ENCODE measurements at places on chromosomes 6 and 20.

- DNase-seq, result peak; percentile 76
These were observed 1.0 kb upstream of the PCIF1 start for GRCh38 chr20:45933266-45934045.

- no peak for DNase-seq
These were observed 8.5 kb downstream of the CNPY3 start for GRCh38 chr6:42937548-42938427.

DNA sequence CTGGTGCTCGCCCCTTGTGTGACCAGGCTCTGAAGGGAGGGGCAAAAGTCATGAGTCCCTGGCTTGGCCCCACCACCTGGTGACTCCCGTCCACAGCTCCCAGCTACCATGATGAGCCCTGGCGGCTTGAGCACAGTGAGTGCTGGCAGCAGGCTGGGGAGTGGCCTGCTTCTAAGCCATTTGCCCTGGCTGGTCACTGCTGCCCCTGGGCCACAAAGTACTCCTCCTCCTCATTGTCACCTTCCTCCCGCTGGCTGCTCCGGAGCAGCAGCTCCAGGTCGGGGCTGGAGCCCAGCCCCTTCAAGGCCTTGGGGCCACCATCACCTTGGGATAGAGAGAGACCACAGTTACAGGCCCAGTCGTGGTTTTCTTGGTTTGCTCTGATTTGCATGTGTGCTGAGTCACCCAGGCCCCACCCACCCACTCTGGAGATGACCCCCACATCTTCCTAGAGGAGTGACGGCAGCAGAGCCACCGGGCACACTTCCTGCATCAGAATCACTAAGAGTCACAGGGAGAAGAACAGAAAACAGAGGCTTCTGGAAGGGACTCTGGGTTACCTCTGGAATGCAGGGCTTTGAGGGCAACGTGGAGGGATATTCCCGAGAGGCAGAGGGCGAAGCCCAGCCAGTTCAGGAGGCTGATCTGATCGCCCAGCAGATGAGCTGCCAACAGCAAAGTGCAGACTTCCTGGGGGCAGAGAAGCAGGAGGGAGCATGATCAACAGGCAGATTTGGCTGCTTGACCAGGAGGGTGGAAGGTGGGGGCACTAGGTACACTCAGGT lies 42.1 kb upstream of the CDH22 start:
- DNase-seq, result peak; percentile 92

- no peak for DNase-seq
These were observed 549 bp upstream of the CSE1L start for GRCh38 chr20:49045440-49046086.

GRCh38 chr6:35492258-35492973 lies 4.5 kb downstream of the TEAD3 start:
- DNase-seq, result no peak

DNA sequence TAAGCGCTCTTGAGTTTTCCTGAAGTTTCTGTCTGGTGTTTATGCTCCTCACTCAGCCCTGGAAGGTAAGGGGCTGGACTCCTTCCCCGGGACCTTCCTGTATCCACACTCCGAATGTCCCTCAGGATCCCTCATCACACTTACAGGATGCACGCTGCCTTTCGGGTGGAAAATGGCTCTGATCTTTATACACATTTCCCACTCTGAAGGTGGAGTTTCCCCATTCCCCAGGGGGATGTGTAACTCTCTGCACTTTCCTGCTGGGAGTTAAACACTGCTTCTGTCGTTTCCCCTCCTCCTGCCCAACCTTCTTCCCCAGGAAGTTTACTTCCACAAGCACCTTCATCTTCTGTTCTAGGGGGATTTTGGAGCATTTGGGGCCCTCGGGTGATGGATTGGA lies 17.1 kb upstream of the IGF2R start:
- DNase-seq, result no peak

GRCh38 chr6:34543421-34543820 lies 12.7 kb downstream of the SPDEF start:
- peak; percentile 50 for DNase-seq

DNA sequence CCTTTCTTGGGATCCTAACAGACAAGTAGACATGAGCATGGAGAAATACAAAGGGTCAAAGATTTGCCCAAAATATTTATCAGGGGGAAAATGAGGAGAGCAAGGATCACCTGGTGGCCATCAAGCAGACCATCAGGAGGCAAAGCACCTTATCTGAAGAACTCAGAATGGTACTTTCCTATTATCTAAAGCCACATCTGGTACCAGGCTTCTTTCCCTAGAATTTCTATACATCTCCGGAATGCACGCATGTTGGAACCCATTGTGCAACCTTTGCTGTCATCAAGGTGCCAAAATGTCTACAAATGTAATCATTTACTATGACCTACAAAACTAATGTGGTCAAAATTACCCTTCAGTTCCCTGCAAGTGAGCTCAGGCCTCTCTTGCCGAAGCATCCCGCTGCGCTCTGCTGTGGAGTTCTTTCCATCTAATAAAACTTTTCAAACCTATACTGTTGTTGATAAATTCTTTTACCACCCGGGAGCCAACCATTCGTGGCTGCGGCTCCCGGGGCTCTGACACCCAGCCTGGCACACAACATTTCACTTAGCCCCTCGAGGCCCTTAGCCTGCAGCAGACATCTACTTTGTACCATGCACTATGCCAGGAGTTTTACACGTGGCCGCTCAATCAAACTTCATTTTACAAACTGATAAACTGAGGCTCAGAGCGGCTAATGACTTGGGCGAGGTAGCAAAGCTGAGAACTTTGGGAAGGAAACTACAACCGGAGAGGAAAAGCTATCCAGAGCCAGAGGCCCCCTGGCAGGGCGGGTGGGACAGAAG lies 3.8 kb upstream of the CPXM1 start:
- DNase-seq, result no peak

- DNase-seq, result no peak
These were observed 2.2 kb upstream of the E2F3 start for GRCh38 chr6:20399518-20399917.

- no peak for DNase-seq
These were observed 67.2 kb upstream of the TRAF3IP2 start for GRCh38 chr6:111672761-111673450.

DNA sequence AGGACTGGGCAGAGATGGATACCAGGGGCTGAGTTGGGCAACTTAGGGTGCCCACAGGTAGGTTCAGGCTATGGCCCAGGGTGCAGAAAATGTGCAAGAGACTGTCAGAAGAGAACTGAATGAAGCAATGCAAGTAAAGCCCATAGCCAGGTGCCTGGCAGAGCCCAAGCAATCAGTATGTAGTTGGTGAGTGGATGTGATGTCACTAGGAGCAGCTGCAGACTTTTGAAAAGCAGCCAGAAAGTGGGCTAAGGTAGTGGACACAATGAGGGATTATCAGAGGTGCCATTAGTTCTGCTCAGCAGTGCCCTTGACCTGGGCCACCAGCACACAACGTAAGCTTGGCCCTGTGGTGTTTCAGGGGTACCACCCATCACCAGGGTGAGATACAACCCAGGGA lies 135.3 kb downstream of the SOBP start:
- DNase-seq, result no peak

GRCh38 chr6:8218861-8219260 lies 116.5 kb upstream of the EEF1E1 start:
- no peak for DNase-seq

- DNase-seq, result no peak
These were observed 35.9 kb downstream of the CST8 start for GRCh38 chr20:23526850-23527249.

DNA sequence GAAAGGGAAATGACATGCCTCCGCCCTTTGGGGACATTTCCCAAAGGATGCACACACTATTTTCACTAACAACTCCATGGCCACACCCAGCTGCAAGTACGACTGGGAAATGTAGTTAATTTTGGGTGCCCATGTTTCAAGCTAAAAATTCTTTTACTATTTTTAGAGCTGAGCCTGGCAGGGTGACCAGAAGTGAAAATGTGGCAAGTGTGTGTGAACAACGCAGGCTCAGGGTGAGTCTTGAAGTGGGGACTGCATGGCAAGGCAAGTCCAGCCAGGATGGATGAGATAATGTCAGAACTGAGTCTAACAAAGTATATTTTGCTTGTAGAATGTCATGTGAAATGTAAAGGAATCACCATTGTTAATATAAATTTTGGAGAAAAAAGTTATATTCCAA lies 17.0 kb upstream of the CD109 start:
- DNase-seq, result no peak

- no peak for DNase-seq
These were observed 53.0 kb upstream of the NOP56 start for GRCh38 chr20:2599288-2600006.

DNA sequence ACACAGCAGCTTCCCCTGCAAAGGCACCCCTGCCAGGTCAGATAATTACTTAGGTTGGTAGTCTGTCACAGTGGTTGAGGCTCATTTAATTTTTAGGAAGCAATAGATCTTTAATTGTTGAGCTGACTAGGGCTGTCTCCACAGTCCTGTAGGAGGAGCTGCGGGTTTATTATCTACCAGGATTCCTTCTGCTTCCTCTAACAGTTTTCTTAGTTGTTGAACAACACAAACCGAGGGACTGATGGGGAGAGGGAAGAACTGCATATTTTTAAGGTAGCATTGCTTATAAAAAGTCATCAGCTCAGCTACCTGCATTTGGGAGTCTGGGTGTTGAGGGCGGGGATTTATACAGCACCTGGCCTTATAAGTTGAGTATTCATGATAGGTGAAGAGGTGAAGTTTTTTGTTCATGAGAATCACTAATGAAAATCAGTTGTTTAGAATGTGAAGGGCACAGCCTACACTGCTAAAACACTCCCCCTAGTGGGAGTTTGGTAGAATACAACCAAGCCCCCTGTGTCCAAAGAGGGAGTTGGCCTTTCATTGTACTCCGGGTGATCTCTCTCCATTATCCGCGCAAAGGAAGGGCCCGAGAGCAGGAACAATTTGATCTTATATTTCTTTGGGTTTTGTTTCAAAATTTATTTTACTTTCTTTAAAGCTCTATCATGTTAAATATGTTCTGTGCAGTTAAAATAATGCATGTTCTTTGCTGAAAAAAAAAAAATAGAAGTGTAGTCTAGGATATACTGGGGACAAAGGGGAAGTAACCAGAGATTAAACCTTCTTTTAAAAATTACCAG lies 69.6 kb downstream of the SSR1 start:
- DNase-seq, result peak; percentile 62

GRCh38 chr6:116568821-116569755 lies 2.2 kb upstream of the RWDD1 start:
- no peak for DNase-seq

DNA sequence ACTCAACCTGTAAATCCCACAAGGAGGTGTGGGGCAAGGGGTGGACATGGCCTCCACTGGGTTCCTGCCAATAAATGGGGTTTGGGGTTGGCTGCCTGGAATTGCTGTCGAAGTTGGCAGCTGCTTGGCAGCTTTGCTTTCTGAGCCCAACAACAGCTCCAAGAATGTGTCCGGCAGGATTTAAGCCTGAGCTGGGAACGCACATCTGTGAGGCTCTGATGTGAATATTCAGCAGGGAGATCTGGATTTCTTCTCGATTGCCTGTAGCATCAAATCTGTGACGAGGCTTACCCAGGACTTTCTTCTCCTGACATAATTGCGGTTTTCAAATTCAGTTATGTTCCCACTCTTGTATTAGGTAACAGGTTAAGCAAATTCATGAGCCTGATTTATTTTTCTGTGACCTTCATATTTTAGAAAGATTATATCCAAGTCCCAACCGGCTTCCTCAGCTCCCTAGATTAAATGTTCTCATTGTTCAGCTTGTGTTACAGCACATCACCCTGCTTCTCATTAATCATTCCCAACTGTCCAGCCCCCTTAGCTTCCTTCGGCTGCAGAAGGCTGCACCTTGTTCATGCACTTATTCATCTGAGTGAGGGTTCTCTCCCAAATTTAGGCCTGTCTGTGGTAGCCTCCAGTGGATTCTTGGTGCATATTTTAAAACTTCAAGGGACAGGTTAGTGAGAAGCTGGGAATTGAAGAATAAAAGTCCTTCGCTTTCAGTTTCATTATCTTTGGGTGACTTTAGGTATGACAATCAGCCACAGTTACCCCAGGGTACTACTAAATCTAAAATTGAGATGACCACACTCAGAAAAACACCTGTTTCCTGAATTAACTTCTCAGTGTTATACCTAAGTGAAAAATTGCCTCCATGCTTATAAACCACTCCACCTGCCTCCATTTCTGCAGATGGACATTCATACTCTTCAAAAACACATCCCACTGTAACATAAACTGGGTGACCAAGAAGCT lies 310.0 kb downstream of the ESR1 start:
- DNase-seq, result no peak

DNA sequence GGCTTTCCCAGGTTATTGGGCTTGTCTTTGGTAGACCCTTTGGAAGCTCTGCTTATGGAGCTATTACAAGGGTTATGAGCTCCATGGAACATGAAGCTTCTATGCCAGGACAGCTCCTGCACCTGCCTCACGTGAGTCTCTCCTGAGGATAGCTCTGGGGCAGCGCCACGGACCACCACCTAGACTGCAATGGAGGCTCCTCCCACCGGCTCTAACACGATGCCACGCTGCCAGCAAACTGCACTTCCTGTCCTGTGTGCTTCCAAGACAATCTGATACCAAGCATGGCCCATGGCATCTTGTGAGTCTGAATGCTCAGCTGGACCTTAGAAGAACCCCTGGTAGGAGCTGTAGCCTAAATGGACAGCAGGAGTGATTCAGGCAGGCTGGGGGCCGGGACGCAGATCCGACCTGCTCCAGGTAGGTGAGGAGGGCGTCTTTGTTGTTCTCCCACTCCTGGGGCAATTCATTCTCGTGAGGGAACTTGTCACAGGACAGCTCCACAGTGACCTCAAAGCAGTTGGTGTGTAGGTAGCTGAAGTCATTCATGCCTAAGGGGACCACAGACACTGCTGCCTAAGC lies 5.5 kb downstream of the CPXM1 start:
- no peak for DNase-seq

DNA sequence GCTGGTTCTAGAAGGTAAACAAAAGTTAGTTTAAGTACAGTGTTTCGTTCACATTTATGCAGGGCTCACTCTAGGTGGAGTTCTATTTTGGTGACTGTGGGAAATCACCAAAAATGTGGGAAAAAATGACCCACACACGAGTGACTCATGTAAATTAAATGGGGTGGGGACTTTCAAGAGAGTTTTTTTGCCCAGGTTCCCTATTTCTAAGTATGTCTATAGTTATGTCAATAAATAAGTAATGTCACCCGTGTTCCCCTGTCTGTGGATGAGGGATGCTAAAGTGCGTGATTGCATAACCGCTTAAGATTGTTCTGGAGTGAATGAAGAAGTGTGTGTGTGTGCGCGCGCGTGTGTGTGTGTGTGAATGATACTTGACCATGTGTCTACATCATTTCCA lies 69.1 kb downstream of the MYB start:
- DNase-seq, result peak; percentile 13

- DNase-seq, result no peak
These were observed 147.4 kb downstream of the FOXC1 start for GRCh38 chr6:1757131-1757530.

DNA sequence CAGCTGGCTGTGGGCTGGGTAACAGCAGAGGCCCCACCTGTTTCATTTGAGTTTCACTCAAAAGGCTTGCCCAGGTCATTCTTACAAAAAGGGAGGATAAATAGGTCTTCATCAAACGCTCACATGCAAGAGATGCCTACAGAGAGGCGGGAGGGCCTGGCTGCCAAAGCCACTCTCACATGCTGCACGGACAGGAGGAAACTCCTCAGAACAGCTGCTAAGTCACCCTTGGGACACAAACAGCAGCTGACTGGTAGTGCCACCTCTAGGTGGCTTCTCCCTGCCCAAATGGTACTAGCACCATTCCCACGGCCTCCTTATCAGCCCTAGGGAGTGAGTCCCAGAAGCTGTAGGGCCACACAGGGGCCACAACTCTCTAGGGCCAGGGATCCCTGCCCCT lies 23.8 kb downstream of the SLC22A23 start:
- no peak for DNase-seq

- peak; percentile 23 for DNase-seq
These were observed 123.2 kb upstream of the TMEM170B start for GRCh38 chr6:11414176-11414963.

Data from fibroblast of skin of right biceps (primary cell).